ENCODE measurements at places on chromosomes 16 and 17.

DNA sequence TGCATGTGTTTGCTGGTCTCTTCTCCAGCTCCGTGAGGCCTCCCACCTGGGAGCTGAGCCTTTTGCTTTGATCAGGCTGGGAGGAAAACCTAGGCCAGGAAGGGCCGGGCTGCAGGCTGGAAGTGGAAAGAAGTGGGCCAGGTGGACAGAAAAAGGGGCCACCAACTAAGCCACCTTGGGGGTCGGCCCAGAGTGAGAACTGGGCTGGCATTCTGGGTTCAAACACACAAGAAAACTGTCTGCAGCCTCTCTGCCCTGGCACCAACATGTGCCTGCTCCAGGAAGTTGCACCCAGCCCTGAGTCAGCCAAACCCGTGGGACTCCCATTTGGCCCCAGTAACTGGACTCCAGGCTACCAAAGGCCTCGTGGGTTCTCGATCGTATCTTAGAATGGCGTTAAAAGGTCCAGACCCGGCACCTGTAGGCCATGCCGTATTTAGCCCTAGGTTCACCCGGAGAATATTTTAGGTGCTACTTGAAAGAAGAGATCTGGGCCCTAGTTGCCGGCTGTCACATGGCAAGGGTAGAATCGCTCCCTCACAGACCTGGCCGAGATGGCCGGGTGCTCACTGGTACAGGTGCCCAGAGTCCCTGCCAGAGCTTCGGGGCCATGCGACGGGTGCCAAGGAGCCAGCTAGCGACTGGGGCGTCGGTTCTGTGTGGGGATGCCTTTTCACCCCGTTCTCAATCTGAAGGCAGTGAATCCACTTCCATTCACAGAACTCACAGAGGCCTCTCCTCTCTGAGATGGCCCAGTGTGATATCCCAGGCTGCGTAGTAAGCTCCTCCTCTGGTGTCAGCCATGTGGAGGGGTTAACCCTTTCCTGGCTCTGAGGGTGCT lies 236.6 kb downstream of the MRTFB start:
- DNase-seq, result no peak

DNA sequence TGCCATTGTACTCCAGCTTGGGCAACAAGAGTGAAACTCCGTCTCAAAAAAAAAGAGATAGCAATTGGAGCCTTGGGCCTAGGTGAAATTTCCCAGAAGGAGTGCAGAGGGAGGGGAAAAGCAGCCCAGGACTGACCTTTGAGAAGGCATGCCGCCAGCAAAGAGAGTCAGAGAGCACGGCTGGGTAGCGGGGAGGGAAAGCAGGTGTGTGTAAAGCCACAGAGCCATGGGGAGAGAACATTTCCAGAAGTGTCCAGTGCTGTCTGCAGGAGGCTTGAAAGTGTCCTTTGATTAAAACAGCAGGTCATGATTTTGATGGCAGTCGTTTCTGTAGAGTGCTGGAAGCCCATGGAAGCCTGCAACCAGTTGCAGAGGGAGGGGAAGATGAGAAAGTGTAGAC lies 8.1 kb downstream of the C16orf54 start:
- DNase-seq, result no peak

DNA sequence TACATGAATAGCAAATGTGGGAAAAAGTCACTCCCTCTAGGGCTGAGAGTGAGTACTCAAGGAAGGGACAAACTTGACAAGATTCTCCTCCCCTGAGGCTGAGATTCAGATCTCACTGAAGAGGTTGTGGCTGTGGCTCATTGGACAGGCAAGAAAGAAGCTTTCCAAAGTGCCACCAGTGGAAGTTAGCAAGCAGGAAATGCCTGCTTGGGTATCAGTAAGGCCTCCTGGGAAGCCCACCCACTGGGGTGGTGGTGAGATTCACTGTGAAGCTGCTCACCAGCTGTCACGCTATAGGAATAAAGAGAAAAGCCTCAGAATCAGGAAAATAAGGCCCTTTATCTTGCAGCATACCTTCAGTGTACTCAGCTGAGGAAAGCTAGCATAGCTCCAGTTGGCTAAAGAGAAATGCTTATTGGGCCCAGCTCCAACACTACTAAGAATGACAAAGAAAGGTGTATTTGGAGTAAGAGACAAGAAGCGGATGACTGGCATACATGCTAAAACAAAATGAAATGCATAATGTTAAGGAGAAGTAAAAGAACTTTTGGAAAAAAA lies 274.4 kb upstream of the TOM1L1 start:
- no peak for DNase-seq

- no peak for DNase-seq
Observed at GRCh38 chr16:86631444-86631843, 53.1 kb downstream of the FOXL1 start.

DNA sequence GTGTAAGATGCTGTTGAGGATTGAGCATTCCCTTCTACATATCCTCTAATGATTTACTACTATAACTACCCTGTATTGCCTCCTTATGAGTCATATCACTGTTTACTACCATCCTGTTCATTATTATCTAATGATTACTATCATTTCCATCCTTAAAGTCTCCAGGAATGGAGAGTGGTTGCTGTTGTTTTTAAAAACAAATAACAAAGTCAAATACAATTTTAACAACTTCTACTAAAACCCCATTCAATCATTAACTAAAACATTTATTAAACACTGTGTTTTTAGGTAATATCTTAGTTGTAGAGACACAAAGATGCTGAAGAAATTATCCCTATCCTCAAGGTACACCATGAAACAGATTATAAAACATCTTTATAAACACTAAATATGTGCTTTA lies 126.9 kb downstream of the BRIP1 start:
- no peak for DNase-seq

DNA sequence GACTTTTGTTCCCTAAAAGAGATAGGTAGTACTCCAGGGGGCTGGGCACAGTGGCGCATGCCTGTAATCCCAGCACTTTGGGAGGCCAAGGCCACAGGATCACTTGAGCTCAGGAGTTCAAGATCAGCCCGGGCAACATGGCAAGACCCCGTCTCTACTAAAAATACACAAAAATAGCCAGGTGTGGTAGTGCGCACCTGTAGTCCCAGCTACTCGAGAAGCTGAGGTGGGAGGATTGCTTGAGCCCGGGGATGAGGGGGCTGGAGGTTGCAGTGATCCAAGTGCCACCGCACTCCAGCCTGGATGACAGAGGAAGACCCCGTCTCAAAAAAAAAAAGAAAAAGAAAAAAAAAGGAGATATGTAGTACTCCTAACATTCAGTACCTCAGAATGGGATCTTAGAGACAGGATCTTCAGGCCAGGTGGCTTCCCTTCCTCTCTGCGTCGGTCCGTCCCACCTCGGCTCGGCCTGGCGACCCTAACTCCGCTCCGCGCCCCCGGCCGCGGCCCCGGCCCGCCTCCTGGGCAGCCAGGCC lies 89.6 kb downstream of the CDC27 start:
- no peak for DNase-seq

GRCh38 chr16:11175106-11175786 lies 80.8 kb downstream of the SOCS1 start:
- DNase-seq, result no peak

- DNase-seq, result no peak
Observed at GRCh38 chr16:75378616-75379015, 54.7 kb downstream of the CFDP1 start.

GRCh38 chr17:49438436-49439278 lies 24.0 kb upstream of the PHB1 start:
- DNase-seq, result peak; percentile 65

- DNase-seq, result no peak
Observed at GRCh38 chr17:71423871-71424546, 696.8 kb upstream of the SOX9 start.

Data from coronary artery (tissue), 2 donors.